ENCODE measurements at places on chromosomes 2 and 18. TPM values are rescaled to one million over a fixed set of nuclear protein-coding genes. Genes with fewer than 3 reads are reported as not detected.

TEX44 gene
- total RNA-seq, result not detected

LRP1B gene
- total RNA-seq, result not detected

ACTR2 gene
- 219 TPM for total RNA-seq

QPCT gene
- total RNA-seq, result 0.35 TPM

TEKT4 gene
- total RNA-seq, result not detected

CCDC121 gene
- 0.28 TPM for total RNA-seq

MARCHF4 gene
- not detected for total RNA-seq

KCNE4 gene
- not detected for total RNA-seq
